Skeletal muscle tissue (tissue), 5 donors: ENCODE measurements at places on chromosomes 4 and X. TPM values are rescaled to one million over a fixed set of nuclear protein-coding genes. Genes with fewer than 3 reads are reported as not detected.

Gene DGKK
- total RNA-seq: not detected

Gene HSFX3
- total RNA-seq: not detected

Gene MAGEC3
- total RNA-seq: not detected

Gene F8A2
- total RNA-seq: not detected

Gene UGT2B17
- total RNA-seq: not detected

Gene OPHN1
- total RNA-seq: 16.7 TPM

Gene RAI2
- 0.52 TPM for total RNA-seq

Gene S100G
- total RNA-seq: not detected

Gene CLDN2
- under 0.01 TPM for total RNA-seq

Gene PLAC8
- 11.0 TPM for total RNA-seq

Gene ITIH6
- total RNA-seq: under 0.01 TPM

Gene NAT8L
- 1.0 TPM for total RNA-seq

Gene CORIN
- total RNA-seq: 2.1 TPM

Gene EPGN
- total RNA-seq: 0.52 TPM

Gene ARHGAP24
- total RNA-seq: 61.1 TPM

Gene AADAT
- total RNA-seq: 2.1 TPM

Gene POU4F2
- total RNA-seq: not detected

Gene MAGED4B
- 27.7 TPM for total RNA-seq

Gene ACOX3
- 21.9 TPM for total RNA-seq

Gene AFM
- total RNA-seq: not detected

Gene ARHGAP36
- 292 TPM for total RNA-seq

Gene RBMXL3
- total RNA-seq: not detected

Gene CLDN34
- not detected for total RNA-seq

Gene SSX2B
- total RNA-seq: not detected

Gene ADH7
- not detected for total RNA-seq

Gene MPC1L
- total RNA-seq: not detected

Gene MAGEH1
- total RNA-seq: 41.8 TPM

Gene TMEM144
- total RNA-seq: 2.6 TPM

Gene PLXNB3
- total RNA-seq: 1.0 TPM

Gene GPR82
- not detected for total RNA-seq

Gene CENPU
- 6.8 TPM for total RNA-seq

Gene NSG1
- total RNA-seq: 1.0 TPM

Gene KCNE5
- 20.4 TPM for total RNA-seq

Gene TLR8
- total RNA-seq: 1.0 TPM

Gene ARL9
- total RNA-seq: not detected

Gene HGFAC
- total RNA-seq: 0.52 TPM

Gene DCTD
- 48.5 TPM for total RNA-seq

Gene GPAT3
- total RNA-seq: 32.4 TPM

Gene ALAS2
- total RNA-seq: 301 TPM

Gene PDE5A
- 27.7 TPM for total RNA-seq

Gene CCNQ
- 13.0 TPM for total RNA-seq

Gene FGFR3
- 0.52 TPM for total RNA-seq

Gene RENBP
- total RNA-seq: 5.7 TPM

Gene CWH43
- not detected for total RNA-seq

Gene GIMD1
- not detected for total RNA-seq

Gene NOX1
- not detected for total RNA-seq

Gene CTAG2
- total RNA-seq: not detected

Gene NLRP2B
- not detected for total RNA-seq

Gene TMEM156
- under 0.01 TPM for total RNA-seq

Gene TGIF2LX
- not detected for total RNA-seq

Gene EDA
- total RNA-seq: 11.0 TPM

Gene PABPC5
- 6.3 TPM for total RNA-seq

Gene FAAH2
- not detected for total RNA-seq

Gene SHISA3
- 1.6 TPM for total RNA-seq
